Neural crest cell (in vitro differentiated cells): ENCODE measurements at places on chromosomes 3 and 15. TPM values are rescaled to one million over a fixed set of nuclear protein-coding genes. Genes with fewer than 3 reads are reported as not detected.

DNA sequence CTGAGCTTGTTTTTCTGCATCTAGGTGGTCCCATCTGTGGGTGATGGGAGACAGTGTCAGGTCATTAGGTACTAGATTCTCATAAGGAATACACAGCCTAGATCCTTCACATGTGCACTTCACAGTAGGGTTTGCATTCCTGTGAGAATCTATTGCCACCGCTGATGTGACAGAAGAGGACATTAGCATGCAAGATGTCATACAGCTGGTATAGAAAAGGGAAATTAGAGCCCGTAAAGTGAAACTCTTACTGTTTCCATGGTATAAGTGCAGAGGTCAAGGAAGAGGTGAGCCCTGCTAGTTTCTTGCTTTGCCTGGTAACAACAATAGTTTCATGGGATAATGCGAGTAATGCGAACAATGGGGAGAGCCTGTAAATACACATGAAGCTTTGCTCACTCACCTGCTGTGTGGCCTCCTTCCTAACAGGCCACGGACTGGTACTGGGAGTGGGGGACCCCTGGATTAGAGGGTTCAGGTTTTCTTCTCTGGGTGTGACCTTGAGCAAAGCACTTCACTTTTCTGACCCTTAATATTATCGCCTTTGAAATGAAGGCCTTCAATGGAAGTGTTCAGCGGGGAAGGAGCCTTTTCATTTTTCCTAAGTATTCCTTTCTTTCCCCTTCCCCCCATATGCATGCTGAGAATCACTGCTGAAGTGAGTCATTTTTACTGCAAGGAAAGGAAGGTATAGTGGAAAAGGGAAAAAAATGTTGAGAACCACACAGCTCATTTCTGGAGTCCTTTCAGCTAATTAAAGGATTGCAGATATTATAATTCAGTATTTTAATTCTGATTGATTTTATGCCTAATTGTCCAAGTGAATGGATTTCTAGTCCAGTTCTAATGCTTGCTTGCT, 286.4 kb downstream of the UBE2E2 start:
- DNase-seq, result no peak

- DNase-seq, result no peak
Measured at GRCh38 chr3:133136114-133137041, 98.2 kb downstream of the TMEM108 start.

DNA sequence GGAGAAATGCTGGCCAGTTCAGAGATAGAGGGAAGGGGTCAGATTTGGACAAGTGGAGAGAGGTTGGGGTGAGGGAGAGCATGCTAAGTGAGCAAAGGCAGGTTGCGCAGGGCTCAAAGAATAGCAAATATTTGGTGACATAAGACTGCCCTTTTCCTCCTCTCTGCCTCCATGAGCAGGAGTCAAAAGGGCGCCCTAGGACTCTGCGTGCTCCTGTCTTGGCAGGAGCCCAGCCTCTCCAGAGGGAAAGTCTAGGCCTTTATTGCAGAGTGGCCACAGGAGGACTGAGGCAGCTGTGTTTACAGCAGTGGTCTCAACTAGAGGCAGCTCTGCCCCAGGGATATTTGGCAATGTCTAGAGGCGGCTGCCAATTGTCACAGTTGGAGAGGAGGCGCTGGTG, 165.6 kb downstream of the FAM43A start:
- no peak for DNase-seq

- DNase-seq, result no peak
Measured at GRCh38 chr3:118531816-118532215, 502.8 kb downstream of the IGSF11 start.

DNA sequence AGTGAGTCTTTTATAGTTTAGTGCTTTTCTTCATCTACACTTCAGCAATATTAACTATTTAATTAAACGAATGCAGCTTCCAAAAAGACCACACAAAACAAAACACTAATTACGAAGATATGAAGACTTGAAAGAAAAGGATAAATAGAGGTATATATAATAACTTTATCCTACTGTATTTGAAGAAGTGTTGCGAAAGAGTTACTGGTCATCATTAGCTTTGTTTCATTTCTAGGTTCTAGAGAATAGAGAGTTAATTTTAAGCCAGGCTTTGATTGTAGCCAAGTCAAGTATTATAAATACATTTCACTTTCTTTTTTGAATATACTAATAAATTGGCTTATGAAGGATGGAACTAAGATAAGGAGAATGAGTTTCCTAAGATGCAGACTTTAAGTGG, 416.8 kb upstream of the GBE1 start:
- DNase-seq, result no peak

- no peak for DNase-seq
Measured at GRCh38 chr3:115658032-115658336, 34.7 kb downstream of the GAP43 start.

DNA sequence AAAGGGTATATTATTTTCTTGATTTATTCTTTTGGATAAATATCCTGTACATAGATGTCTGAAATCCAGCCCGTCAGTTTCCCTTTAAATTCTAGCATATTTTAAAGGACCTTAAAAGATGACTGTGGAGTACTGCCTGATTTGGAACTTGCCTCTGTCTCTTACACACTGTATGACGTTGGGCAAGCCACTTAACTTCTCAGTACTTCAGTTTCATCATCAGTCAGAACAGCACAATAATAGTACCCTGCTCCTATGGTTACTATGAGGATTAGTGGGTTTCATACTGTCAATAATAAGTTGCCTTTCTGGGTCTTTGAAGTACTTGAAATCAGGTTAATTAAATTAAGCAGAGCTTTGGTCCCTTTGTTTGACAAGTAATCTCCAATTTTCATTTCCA, 374.3 kb downstream of the TIGIT start:
- no peak for DNase-seq

DNA sequence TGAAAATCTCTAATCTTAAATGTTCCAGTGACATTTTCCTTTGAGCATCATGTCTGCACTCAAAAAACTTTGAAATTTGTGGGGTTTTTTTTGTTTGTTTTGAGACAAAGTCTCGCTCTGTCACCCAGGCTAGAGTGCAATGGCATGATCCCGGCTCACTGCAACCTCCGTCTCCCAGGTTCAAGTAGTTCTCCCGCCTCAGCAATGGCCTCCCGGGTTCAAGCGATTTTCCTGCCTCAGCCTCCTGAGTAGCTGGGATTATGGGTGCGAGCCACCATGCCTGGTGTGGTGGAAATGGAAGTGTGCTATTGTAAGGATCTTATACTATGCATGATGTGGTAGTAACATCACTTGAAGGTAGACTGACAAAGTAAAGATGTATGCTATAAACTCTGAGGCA, 42.5 kb downstream of the TKT start:
- no peak for DNase-seq

DNA sequence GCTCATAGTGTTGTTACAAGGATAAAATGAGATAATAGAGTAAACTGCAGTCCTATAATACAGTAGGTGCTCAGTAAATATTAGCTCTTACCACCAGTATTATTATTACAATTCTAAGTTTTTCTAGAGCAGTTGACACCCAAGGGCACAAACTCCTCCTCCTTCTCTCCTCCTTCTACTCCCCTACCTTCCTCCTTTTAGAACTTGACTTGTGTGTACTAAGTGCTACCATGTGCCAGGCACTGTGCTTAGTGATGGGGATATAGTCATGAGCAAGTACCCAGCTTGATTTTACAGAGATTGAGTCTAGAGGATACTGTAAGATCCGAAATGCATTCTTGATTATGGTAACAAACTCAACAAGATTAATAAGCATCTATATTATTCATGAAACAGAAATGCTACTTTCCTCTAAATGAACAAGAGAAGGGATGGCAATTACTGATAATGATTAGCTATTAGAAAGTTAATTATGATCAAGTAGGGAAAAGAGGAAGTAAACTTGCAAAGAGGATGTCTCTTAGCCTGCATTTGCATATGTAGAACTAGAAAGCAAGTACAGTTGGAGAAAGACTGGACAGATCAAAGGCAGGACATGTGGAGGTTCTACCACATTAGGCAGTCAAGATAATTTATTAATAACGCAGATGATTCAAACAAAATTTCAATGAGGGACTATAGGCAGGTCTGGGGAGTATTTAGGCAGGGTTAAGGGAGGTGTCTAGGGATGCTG, 72.3 kb downstream of the CLDN11 start:
- no peak for DNase-seq

Gene NDUFB5
- total RNA-seq, result 72.4 and 74.3 TPM in 2 replicates

Gene SIDT1
- 0.23 and 0.41 TPM in 2 replicates for total RNA-seq
